ENCODE measurements at places on chromosomes 1 and 21. TPM values are rescaled to one million over a fixed set of nuclear protein-coding genes. Genes with fewer than 3 reads are reported as not detected.

EXTL2 gene
- 1.8 TPM for total RNA-seq

GRCh38 chr1:3902571-3903091 is 2.6 kb upstream of the C1orf174 start:
- no peak for DNase-seq
- no peaks in the 10 kb centered on the region for H3K36me3 ChIP-seq

- no peak overlapping the region for H3K27ac ChIP-seq
- DNase-seq = no peak
- H3K4me3 ChIP-seq = no peak overlapping the region
- no peaks in the 10 kb centered on the region for H3K4me1 ChIP-seq
Observed at GRCh38 chr1:116096013-116096618, 15.1 kb upstream of the MAB21L3 start.

- DNase-seq = no peak
- peak overlapping the region; percentile 43 for H3K4me3 ChIP-seq
- no peak overlapping the region for H3K27ac ChIP-seq
- H3K27me3 ChIP-seq = peaks cover 16% of the 10 kb centered on the region
- H3K36me3 ChIP-seq = no peaks in the 10 kb centered on the region
- H3K4me1 ChIP-seq = peaks cover 19% of the 10 kb centered on the region
Observed at GRCh38 chr1:107139833-107140702, 771 bp upstream of the NTNG1 start.

GPR161 gene
- total RNA-seq = not detected

DNA sequence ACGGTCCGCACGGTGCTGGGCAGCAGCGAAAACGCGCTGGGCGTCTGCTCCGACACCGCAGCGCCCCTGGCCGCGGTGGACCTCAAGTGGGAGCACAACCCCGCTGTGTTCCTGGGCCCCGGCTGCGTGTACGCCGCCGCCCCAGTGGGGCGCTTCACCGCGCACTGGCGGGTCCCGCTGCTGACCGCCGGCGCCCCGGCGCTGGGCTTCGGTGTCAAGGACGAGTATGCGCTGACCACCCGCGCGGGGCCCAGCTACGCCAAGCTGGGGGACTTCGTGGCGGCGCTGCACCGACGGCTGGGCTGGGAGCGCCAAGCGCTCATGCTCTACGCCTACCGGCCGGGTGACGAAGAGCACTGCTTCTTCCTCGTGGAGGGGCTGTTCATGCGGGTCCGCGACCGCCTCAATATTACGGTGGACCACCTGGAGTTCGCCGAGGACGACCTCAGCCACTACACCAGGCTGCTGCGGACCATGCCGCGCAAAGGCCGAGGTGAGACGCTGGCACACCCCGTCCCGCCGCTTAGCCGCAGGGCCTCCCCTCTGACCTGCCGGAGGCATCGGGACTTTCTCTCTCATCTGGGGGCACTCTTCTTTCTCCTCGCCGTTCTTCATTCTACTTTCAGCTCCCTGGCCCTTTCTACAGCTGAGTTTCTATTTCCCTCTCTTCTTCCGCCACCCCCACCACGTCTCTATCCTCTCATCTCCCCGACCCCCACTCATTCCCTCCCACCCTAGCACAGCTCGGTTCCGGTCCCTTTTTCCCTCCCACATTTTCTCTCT is 1.0 kb downstream of the NPR1 start:
- no peak overlapping the region for H3K27ac ChIP-seq
- no peaks in the 10 kb centered on the region for H3K36me3 ChIP-seq
- DNase-seq = peak; percentile 36
- peaks cover 25% of the 10 kb centered on the region for H3K4me1 ChIP-seq
- H3K27me3 ChIP-seq = peaks cover 35% of the 10 kb centered on the region

- no peak for DNase-seq
- H3K36me3 ChIP-seq = no peaks in the 10 kb centered on the region
- no peaks in the 10 kb centered on the region for H3K4me1 ChIP-seq
- no peak overlapping the region for H3K4me3 ChIP-seq
- H3K27me3 ChIP-seq = no peaks in the 10 kb centered on the region
- H3K27ac ChIP-seq = no peak overlapping the region
Observed at GRCh38 chr21:15330872-15331271, 266.1 kb upstream of the NRIP1 start.

GRCh38 chr1:178434360-178434759 is 62.4 kb downstream of the CLEC20A start:
- no peak overlapping the region for H3K4me3 ChIP-seq
- H3K27ac ChIP-seq = no peak overlapping the region
- H3K4me1 ChIP-seq = no peaks in the 10 kb centered on the region
- H3K36me3 ChIP-seq = no peaks in the 10 kb centered on the region
- no peak for DNase-seq

DNA sequence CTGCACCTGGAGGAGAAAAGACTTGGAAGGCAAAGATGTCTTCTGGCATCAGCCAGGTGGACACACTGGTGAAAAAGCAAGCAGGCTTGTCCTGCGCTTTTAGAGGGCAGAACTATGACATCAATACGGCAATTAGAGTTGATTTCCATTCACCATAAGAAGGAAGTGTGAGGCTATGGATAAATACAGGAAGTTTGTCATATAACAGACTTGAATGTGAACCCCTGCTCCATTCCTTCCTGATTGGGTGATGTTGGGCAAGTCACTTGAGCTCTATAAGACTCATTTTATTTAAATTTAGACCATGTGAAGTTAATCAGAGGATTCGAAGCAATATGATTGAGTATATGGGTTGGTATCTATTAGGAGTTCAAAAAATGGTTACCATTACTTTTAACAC is 137.8 kb downstream of the PLPP3 start:
- H3K27me3 ChIP-seq = no peaks in the 10 kb centered on the region
- no peaks in the 10 kb centered on the region for H3K4me1 ChIP-seq
- H3K27ac ChIP-seq = no peak overlapping the region
- no peaks in the 10 kb centered on the region for H3K36me3 ChIP-seq

- H3K4me3 ChIP-seq = no peak overlapping the region
- no peak for DNase-seq
- no peaks in the 10 kb centered on the region for H3K36me3 ChIP-seq
- no peaks in the 10 kb centered on the region for H3K4me1 ChIP-seq
Observed at GRCh38 chr1:219784660-219785381, 143.5 kb downstream of the SLC30A10 start.

BATF3 gene
- 0.92 TPM for total RNA-seq

DNA sequence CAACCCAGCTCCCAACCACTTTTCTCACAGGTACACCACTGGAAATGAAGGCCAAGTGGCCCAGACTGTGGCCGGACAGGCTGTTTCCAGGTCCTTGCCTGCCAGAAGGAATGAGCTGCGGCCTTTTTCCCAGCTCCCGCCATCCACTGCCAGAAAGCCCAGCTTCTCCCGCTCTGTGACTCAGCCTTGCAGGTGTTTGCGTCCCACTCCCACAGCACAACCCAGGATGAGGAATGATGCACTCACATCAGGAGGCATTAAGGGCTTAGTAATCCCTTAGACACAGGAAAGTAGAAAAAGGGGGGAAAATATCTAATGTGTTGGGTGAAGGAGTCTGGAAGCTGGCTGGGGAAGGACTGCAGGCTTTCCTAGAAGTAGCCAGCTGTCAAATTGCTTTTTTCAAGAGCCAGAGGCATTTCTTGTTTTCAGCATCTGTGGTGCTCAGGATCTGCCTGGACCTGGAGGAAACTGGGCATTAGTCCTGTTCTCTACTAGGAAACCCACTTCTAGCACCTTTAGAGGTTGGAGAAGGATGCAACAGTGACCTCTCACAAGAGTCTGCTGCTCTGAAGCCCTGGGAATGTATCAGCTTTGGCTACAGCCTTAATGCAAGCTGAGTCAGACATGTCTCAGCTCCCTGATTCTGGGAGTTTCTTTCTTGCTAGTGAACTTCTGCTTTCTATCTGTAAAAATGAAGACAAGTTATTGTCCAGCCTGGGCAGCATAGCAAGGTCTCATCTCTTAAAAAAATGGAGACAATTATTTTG is 13.2 kb upstream of the MAP1LC3C start:
- no peaks in the 10 kb centered on the region for H3K36me3 ChIP-seq
- no peaks in the 10 kb centered on the region for H3K4me1 ChIP-seq
- H3K27ac ChIP-seq = no peak overlapping the region
- no peaks in the 10 kb centered on the region for H3K27me3 ChIP-seq
- DNase-seq = no peak
- no peak overlapping the region for H3K4me3 ChIP-seq

GRCh38 chr1:178916448-178917174 is 45.7 kb upstream of the ANGPTL1 start:
- no peaks in the 10 kb centered on the region for H3K4me1 ChIP-seq
- no peak overlapping the region for H3K4me3 ChIP-seq
- H3K36me3 ChIP-seq = no peaks in the 10 kb centered on the region
- no peak overlapping the region for H3K27ac ChIP-seq
- no peaks in the 10 kb centered on the region for H3K27me3 ChIP-seq
- DNase-seq = no peak

DNA sequence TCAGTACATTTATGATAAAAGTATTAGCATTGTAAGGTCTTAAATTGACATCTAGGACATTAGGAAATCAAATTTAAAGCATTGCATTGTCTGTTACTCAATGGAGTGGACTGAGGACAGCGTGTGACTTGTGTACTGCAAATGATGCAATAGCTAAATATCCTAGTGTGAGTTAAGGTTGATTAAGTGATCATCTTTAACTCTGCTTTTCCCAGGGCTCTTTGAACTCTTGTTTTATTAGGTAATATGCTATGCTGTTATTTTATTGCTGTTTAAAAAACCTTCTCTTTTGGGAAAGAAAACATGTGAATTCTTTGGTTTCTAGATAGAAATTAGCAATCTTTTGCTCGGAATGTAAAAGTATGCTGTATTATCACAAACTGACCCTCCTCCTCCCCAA is 38.6 kb downstream of the NFIA start:
- DNase-seq = no peak
- H3K4me1 ChIP-seq = no peaks in the 10 kb centered on the region
- H3K27me3 ChIP-seq = no peaks in the 10 kb centered on the region
- no peaks in the 10 kb centered on the region for H3K36me3 ChIP-seq
- no peak overlapping the region for H3K27ac ChIP-seq
- H3K4me3 ChIP-seq = no peak overlapping the region

- H3K4me3 ChIP-seq = no peak overlapping the region
- H3K27ac ChIP-seq = no peak overlapping the region
- DNase-seq = no peak
- no peaks in the 10 kb centered on the region for H3K36me3 ChIP-seq
- no peaks in the 10 kb centered on the region for H3K4me1 ChIP-seq
Observed at GRCh38 chr1:183365676-183366075, 52.5 kb downstream of the NMNAT2 start.

DNA sequence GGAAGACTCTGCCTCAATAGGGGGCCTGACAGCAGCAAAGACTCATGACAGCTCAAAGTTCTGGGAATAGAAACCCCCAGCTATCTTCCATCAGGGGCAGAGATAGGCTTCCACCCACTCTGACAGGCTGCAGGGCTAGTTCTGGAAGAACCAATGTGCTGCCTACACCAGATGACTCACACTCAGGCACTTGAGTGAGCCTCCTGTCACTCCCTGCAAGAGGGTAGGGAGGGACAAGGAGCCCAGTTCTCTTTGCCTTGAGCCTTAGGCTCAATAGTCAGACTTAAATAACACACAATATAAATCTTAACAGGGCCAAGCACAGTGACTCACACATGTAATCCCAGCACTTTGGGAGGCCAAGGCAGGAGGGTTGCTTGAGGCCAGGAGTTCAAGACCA is 386.4 kb downstream of the HHAT start:
- DNase-seq = no peak
- H3K27me3 ChIP-seq = no peaks in the 10 kb centered on the region
- no peak overlapping the region for H3K4me3 ChIP-seq
- no peak overlapping the region for H3K27ac ChIP-seq
- no peaks in the 10 kb centered on the region for H3K36me3 ChIP-seq

DNA sequence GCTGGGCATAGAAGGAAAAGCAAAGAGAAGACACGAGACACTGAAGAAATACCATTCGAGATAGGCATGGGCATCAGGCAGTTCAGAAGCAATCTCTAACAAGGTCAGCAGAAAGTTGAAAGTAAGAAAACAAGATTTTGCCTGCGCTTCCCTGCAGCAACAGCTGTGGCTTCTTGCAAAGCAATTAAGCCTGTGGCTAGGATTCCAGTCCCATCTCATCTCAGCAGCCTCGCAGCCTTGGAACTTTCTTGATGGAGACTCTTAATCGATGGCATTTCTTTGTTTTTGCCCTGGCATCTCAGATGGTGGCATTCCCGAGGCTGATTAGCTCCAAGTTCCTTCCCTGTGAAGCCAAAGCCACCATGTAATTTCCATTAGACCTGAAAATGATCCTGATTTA is 64.6 kb upstream of the SPAG17 start:
- no peaks in the 10 kb centered on the region for H3K27me3 ChIP-seq
- no peaks in the 10 kb centered on the region for H3K4me1 ChIP-seq
- H3K36me3 ChIP-seq = no peaks in the 10 kb centered on the region

GRCh38 chr1:83318366-83318765 is 680.6 kb downstream of the TTLL7 start:
- no peak for DNase-seq
- no peaks in the 10 kb centered on the region for H3K4me1 ChIP-seq
- no peak overlapping the region for H3K4me3 ChIP-seq
- H3K36me3 ChIP-seq = no peaks in the 10 kb centered on the region

- DNase-seq = no peak
- no peak overlapping the region for H3K27ac ChIP-seq
- no peaks in the 10 kb centered on the region for H3K27me3 ChIP-seq
- H3K36me3 ChIP-seq = no peaks in the 10 kb centered on the region
- no peak overlapping the region for H3K4me3 ChIP-seq
Observed at GRCh38 chr1:194040496-194040895, 854.1 kb upstream of the B3GALT2 start.

GRCh38 chr21:39444421-39445180 is 977 bp downstream of the LCA5L start:
- H3K27ac ChIP-seq = no peak overlapping the region
- no peak for DNase-seq
- no peaks in the 10 kb centered on the region for H3K36me3 ChIP-seq
- no peaks in the 10 kb centered on the region for H3K27me3 ChIP-seq
- H3K4me3 ChIP-seq = peak overlapping the region; percentile 71
- peaks cover 11% of the 10 kb centered on the region for H3K4me1 ChIP-seq

MEF2D gene
- total RNA-seq = 162 TPM

DNA sequence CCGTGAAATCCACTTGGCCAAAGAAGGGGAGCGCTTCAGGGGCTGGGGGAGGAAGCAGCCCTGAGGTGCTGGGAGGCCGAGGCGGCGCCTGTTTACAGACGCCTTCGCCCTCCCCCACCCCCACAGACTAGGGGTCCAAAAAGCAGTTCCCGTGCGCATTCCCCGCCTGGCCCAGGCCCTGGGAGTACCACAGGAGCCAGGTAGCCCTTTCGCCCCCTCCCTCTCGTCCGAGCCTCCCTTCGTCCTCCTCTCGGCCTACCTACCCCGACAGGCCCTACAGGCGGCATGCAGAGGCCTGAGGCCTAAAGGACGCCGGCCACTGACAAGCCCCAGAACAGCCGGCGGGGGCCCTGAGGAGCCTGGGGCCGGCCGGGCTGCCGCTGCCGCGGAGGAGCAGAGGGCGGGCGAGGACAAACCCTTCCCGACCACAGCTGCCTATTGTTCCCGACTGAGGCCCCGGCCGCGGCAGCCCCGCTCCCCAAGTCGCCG is 522 bp downstream of the RC3H1 start:
- peak overlapping the region; percentile 85 for H3K27ac ChIP-seq
- H3K4me1 ChIP-seq = peaks cover 27% of the 10 kb centered on the region
- DNase-seq = peak; percentile 22
- H3K27me3 ChIP-seq = no peaks in the 10 kb centered on the region
- no peaks in the 10 kb centered on the region for H3K36me3 ChIP-seq

FALEC gene
- total RNA-seq = not detected

GRCh38 chr1:58608945-58609344 is 31.9 kb upstream of the TACSTD2 start:
- H3K27ac ChIP-seq = no peak overlapping the region
- H3K4me3 ChIP-seq = no peak overlapping the region
- no peaks in the 10 kb centered on the region for H3K4me1 ChIP-seq
- no peak for DNase-seq
